ENCODE measurements at places on chromosomes 6 and 20.

- no peak for DNase-seq
These were observed 1.2 kb downstream of the OGFR start for GRCh38 chr20:62805711-62806382.

DNA sequence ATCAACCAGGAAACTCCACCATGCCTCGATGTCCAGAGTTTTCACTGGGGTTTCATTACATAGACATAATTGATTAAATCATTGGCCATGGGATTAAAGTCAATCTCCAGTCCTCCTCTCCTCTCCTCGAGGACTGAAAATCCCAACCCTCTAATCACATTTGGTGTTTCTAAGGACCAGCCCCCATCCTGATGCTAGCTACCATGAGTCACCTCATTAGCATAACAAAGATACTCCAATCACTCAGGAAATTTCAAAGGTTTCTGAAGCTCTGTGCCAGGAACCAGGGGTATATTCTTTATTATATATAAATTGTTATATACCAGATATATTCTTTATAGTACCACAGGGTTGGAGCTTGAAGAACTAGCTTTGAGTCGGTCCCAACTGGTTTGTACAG lies 212.9 kb upstream of the PRND start:
- DNase-seq = no peak

GRCh38 chr20:34143951-34144350 lies 31.9 kb upstream of the EIF2S2 start:
- no peak for DNase-seq

DNA sequence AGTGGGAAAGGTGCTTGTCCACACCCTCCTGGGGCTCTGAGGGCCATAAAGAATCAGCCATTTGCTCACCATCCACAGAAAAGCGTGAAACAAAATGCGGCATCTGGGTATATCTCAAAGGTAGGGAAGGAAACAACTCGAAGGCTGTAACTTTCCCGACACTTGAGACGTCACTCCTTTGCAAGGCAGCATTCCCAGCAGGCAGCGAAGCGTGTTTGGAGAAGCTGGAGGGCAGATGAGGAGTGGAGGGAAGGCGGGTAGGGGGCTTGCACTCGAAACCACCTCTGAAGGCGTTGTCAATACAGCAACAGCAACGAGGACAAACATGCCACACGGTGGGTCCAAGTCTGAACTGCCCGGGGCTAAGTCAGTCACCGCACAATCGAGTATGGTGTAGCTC lies 98.4 kb downstream of the FOXC1 start:
- DNase-seq = no peak

- DNase-seq = no peak
These were observed 12.5 kb upstream of the TMEM30A start for GRCh38 chr6:75296811-75297779.

GRCh38 chr20:41467690-41468089 lies 101.1 kb upstream of the EMILIN3 start:
- no peak for DNase-seq

DNA sequence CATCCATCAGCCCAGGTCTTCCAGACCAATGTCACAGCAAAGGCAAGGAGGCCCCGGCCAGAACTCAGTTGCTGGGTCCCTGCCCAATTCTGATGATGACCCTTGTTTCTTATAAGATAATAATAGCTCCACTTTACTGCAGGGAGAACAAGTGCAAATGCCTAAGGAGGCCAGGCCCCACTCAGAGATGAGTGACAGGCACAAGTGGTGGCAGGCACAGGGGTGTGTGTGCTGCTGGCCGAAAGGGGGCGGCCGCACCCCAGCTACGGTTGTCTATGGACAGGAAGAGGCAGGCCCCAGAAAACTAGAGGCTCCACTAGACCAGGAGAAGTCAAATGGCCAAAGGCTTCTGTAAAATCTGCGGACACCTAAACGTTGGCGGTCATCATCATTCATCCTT lies 28.6 kb downstream of the GNAS-AS1 start:
- no peak for DNase-seq

- peak; percentile 27 for DNase-seq
These were observed 40.6 kb downstream of the TRIM38 start for GRCh38 chr6:26003102-26003694.

- DNase-seq = no peak
These were observed 105.4 kb downstream of the TMEM242 start for GRCh38 chr6:157217894-157218370.

- no peak for DNase-seq
These were observed 13.6 kb downstream of the TM9SF4 start for GRCh38 chr20:32123088-32123487.

- DNase-seq = no peak
These were observed 1.2 kb downstream of the GSTA5 start for GRCh38 chr6:52839124-52840055.

- no peak for DNase-seq
These were observed 1.7 kb downstream of the UBE2V1 start for GRCh38 chr20:50111120-50111828.

DNA sequence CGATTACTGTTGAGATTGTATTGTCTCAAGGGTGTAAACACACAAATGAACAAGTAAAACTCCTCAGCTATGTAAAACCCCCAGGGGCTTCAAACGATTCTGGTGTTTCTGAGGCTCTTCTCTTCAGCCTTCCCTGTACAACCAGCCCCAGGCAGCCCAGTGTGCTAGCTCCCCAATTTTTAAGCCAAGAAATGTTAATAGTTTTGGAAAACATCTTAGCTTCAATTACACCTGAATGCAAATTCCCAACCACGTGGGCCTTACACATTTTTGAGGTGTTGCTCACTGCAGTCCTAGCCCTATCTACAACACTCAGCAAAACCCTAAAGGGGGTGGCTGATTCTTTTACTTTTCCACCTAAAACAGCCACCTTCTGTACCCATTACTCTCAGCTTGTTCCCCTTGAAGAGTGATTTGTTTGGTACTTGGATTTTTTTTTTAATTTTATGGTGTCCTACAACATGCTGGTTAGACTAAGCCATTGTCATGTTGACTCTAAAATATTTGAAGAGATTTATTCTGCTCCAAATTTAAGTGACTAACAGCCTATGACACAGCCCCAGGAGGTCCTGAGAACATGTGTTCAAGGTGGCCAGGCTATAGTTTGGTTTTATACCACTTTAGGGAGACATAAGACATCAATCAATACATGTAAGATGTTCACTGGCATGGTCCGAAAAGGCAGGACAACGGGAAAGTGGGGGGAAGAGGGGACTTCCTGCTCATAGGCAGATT lies 48.7 kb downstream of the ADAT2 start:
- no peak for DNase-seq

DNA sequence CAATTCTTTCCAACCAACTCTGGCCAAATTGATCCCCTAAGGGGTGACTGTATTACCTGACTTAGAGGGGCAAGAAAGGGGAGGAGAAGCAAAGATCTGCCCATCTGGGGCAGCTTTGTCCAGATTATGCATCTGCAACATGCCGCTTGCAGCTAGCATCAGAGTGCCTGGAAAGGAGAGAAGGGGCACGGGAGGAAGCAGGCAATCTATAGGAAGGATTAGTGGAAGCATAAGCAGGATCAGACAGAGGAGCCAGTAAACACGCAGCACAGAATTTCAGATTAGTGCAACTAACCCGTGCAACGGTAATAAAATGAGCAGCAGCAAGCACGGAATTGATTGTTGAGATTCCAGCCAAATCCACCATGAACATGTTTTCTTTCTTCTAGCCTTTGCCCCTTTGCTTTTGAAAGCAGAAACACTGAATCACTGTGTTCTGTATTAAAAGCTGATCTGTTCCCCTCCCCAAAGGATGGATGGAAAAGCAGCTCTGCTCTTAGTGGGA lies 643.6 kb upstream of the CHD6 start:
- no peak for DNase-seq

- no peak for DNase-seq
These were observed 659 bp downstream of the SLC35F1 start for GRCh38 chr6:117907601-117908245.

- DNase-seq = no peak
These were observed 14.8 kb upstream of the TMEM244 start for GRCh38 chr6:129875610-129876520.

DNA sequence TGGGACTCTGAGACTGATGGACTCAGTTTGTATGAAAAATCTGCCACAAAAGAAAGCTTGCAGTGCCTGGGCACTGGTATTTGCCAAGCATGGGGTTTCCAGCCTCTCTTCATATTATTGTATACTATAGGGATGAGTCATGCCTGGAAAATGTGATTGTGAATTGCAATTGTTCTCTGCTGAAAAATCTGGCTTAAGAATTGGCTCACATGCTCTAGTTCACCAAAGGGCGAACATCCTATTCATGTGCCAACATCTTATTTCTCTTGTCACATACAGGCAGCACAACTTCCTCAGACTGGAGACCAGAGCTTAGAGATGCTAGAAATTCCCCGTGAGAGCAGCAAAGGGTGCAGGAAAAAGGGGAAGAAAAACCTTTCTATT lies 103.6 kb upstream of the KCNK16 start:
- DNase-seq = peak; percentile 7

- no peak for DNase-seq
These were observed 11.1 kb downstream of the TMEM200A start for GRCh38 chr6:130376936-130377335.

DNA sequence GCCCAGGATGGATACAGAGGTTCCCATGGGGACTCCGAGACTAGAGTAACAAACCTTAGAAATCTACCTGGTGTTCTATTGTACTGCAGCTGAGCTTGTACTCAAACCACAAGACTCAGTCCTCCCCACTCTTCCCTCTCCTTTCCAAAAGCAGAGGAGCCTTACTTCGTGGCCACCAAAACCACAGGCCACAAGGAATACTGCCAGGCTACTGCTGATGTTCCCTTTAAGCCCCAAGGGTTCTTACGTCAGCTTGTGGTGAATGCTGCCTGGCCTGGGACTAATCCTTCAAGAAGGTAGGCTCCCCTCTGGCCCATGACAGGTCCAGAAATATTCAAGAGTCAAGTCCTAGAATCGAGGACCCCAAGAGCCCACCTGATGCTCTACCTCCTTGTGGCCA lies 10.5 kb upstream of the DEFB128 start:
- DNase-seq = no peak
